ENCODE measurements at places on chromosomes 6 and 20.

- no peak for DNase-seq
Measured at GRCh38 chr6:170173335-170173881, 117.5 kb downstream of the DLL1 start.

GRCh38 chr6:44651604-44652003 is 264.1 kb downstream of the CDC5L start:
- DNase-seq, result no peak

GRCh38 chr6:52498538-52499017 is 78.3 kb downstream of the TRAM2 start:
- DNase-seq, result no peak

DNA sequence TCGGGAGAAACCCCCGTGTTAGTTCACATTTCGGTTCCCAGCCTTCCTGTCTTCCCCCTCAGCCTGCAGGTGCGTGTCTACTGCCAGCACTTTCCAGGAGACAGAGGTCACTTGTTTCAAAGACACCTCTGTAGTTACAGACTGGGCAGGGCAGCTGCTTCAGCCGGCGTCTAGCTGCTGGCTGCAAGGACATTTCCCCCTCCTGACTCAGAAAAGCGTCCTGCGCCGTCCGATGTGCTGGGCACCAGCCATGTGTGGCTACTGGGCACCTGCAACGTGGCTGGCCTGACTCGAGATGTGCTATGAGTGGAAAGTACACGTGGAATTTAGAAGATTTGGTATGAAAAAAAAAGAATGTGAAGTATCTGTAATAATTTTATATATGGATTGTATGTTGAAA is 37.6 kb downstream of the RRBP1 start:
- DNase-seq, result no peak

- DNase-seq, result no peak
Measured at GRCh38 chr6:1858196-1858595, 248.5 kb downstream of the FOXC1 start.

DNA sequence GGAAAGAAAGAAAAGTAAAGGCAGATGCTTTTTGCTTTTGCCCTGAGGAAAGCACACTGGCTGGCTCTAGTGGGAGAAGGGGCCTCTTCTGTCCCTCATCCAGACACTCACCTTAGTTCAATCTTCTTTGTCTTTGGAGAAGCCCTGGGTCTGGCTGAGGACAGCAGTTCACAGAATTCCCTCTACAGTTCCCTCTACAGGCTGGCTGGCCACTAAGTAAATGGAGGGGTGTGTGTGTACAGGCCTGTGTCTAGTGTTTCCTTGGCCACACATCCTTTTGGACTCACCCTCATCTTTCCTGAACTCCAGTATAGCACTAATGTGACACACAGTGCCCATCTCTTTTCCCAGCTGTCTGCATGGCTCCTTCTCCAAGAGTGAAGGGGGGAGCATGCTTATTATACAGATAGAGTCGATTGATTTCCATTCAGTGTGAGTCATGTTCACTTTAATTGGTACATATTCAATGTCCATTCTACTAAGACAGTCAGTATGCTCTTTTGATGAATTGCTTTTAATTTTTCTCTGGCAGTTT is 26.0 kb upstream of the CLVS2 start:
- no peak for DNase-seq

DNA sequence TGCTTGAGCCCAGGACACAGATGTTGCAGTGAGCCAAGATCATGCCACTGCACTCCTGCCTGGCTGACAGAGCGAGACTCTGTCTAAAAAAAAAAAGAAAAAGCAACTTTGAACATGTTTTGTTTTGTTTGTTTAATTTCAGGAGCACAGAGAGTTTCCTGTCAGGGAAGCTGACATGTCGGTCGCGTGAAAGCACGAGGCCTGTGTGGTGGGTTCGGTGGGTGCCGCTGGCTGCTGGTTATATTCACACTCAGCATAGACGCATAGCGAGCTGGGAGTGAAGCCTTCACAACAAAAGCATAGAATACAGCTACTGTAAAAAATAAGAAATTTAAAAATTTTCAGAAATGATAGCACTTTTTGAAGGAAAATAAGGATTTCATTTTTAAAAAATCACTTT is 14.5 kb downstream of the MTG2 start:
- DNase-seq, result no peak

DNA sequence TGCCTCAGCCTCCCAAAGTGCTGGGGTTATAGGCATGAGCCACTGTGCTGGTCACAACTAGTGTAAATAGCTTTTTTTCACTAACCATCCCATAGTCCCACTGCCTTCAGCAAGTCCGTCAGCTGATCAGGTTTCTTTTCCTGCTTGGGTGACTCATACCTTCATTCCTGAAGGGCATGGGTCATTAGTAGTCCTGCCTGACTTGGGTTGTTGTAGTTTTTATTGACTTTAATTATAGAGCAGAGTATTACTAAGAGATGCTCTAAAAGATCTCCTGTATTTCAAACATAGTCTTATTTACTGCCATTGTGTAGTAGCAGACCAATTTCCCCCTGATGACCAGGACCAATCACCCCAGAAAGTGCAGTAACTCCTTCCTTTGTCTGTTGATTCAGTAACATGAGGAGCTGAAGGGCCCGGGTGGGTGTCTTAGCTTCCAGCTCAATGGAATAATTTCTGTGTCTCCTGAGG is 25.8 kb downstream of the HLA-C start:
- DNase-seq, result peak; percentile 69

GRCh38 chr6:27752038-27752885 is 159.9 kb downstream of the OR2B2 start:
- peak; percentile 83 for DNase-seq

DNA sequence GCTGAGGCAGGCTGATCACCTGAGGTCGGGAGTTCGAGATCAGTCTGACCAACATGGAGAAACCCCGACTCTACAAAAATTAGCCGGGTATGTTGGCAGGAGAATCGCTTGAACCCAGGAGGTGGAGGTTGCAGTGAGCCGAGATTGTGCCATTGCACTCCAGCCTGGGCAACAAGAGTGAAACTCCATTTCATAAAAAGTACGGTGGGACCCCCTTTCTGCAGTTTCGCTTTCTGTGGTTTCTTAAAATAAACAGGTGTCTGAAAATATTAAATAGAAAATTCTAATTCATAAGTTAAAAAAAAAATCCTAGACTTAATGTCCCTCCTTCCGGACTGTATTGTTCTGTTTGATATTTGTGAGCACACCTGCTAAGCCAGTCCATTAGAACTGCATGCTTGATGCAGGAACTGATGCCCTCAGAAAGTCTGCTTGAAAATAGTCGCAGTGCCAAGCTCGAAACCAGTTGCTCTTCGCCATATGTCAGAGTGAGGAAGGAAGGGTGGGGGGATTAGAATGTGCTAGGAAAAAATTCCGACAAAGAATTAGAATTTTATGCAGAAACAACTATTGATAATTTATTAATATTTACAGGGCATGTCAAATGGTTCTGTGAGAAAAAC is 85.9 kb downstream of the JARID2 start:
- DNase-seq, result no peak

GRCh38 chr20:37298190-37298939 is 8.9 kb downstream of the MANBAL start:
- peak; percentile 27 for DNase-seq

- no peak for DNase-seq
Measured at GRCh38 chr6:139903411-139904157, 529.1 kb upstream of the CITED2 start.

- DNase-seq, result no peak
Measured at GRCh38 chr20:45998337-45998736, 10.4 kb upstream of the MMP9 start.

DNA sequence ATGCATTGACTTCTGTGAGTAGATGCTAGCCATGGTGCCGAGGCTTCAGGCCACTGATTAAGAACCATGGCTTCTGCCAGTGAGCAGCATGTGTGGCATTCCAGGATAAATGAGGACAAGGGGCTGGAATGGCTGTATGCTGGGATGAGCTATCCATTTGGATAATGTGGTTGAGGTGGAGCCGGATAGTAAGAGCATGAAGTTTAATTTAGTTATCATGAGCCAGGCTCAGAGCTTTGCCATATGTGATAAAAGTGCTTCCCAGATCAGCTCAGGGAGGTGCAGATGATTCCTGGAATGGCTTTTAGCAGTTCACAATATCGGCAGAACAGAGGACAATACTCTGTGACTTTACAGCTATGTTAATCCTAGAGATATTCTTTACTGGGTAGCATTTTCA is 34.6 kb upstream of the RNF8 start:
- no peak for DNase-seq

DNA sequence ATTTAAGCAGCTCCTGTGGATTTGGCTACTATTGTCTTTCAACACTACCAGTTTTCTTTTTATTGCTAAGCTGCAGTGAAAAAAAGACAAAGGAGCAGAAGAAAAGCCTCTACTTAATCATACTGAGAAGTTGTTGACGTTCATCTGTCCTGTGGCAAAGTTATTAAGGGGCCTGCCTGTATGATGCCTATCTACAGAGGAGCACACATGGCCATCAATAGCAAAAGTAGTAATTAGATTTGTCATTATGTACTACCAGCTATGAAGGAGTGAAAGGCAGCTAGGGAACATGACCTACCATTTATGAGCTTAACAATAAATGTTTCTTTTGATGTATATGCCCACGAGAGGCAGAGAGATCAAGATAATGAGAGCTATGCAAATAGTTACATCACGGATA is 620.9 kb downstream of the PHF3 start:
- DNase-seq, result no peak

DNA sequence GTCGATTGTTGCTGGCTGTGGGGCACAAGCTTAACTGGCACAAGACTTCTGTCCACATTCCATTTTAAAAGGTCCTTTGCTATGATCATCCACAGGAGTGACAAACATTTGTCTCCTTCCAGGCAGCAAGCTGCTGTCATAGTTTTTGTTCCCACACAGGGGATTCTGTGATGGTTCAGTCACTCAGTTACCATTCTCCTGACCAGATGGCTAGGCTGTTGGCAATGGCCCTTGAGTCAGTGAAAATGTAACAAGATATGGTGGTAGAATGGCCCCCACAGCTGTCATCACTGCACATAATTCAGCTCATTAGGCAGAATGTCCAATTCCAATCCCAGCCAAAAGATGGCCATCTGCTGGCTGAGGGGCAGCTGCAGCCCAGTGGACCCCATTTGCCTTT is 13.7 kb downstream of the BPIFA1 start:
- DNase-seq, result no peak

GRCh38 chr6:153947808-153948447 is 91.1 kb upstream of the OPRM1 start:
- peak; percentile 43 for DNase-seq

DNA sequence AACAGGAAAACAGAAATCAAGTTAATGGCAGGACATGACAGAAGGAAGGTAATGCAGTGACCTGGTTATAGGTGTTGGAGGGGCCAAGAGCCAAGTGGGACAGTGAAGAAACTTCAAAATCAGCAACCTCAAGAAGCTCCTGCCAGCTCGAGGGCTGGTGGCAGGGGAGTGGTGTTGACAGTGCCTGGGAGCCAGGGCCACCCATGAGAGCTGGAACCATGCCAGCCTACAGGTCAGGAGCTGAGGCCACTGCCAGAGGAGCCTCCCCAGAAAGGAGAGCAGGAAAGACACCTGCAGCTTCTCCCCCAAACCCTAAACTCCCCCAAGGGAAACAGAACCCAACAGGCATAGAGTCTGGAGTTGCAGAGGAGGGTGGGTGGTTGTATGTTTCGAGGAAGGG is 262.1 kb downstream of the LRFN2 start:
- DNase-seq, result no peak

- DNase-seq, result no peak
Measured at GRCh38 chr6:39902786-39903465, 31.3 kb downstream of the MOCS1 start.

Measured in ACHN (cell line).